ENCODE measurements at places on chromosomes 11 and 22.

DNA sequence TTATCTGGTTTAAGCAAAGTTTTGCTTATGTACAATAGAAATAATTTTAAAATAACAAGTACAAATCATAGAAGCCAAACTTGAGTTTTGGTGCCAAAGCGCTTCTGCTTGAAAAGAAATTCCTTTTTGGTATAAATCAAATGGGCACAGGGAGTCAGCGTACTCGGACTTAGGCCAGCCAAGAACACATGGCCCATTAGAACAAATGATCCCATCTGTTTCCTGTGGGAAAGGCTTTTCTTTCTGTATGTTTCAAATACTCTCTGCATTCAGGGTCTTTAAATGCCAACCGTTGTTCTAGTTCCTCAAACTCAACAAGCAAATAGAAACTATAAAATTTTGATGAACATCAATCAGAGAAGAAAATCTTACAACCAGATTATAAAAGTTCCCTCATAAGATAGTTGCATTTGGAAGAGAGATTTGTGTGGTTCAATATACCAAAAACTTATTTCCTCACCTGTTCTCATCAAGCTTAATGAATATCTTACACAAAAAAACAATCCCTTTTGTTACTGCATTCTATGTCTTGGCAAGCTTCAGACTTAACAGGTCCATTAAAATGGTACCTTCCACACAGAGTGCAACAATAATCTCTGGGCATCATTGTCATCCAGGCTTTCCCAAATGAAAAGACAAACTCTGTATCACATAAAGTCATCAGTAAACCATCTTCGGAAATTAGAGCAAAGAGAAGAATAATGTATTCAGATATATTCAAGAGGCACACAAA lies 739.8 kb upstream of the API5 start:
- DNase-seq, result no peak

- no peak for DNase-seq
These were observed 23.2 kb downstream of the ACAT1 start for GRCh38 chr11:108144615-108145014.

DNA sequence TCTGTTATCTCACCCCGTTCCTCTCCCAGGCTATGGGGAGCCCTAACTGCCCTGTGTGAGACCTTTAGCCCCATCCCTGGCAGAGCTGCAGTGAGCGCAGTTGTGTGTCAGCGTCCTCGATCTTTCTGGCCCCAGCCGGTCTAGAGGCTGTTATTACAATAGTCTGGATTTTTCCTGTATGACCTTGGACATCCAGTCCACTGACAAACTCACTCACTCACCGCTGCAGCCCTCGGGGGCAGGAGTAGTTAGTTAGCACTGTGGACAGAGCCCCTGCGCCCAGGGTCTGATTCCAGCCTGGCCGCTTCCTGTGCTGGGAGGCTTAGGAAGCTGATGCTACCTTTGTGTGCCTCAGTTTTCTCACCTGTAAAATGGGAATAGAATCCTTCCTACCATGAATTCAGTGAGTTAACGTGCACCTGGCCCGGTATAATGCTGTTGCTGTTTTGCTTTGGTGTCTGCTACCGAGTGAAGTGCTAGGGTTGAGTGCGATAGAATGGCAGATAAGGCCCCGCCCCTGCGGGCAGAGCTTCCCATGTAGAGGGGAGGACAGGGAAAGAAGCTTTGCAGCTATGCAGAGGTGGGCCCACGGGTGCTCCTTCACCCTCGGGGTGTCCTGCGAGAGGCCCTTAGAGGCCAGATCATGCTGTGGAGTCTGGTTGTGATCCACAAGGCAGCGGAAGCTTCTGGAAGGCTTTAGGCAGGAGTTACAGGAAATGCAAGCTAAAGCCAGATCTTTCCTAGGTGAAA lies 3.0 kb downstream of the LRP5 start:
- no peak for DNase-seq

GRCh38 chr22:38417252-38418060 lies 37.5 kb downstream of the KCNJ4 start:
- DNase-seq, result no peak

GRCh38 chr11:134045799-134046635 lies 22.9 kb upstream of the JAM3 start:
- DNase-seq, result no peak

DNA sequence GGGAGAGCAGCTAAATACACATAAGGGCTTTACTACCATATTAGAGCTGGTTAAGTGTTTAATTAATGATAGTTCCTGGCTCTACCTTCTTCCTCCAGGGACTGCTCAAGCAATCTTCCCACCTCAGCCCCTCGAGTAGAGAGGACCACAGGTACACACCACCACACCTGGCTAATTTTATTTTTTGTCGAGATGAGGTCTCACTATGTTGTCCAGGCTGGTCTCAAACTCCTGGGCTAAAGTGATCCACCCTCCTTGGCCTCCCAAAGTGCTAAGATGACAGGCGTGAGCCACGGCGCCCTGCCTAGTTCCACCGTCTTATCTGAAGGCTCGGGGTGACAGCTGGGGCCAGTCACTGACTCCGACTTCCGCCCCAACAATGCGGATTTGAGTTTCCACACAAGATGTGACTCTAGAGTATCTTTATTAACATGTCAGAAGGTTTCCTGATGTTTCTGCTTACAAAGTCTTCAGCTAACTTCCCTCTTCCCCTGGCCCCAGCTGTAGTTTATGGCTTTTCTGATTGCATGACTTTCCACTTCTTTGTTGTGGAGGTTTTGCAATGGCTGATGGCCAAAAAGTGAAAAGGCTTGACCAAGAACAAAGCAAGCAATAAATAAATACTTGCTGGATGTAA lies 16.8 kb downstream of the TPST2 start:
- DNase-seq, result no peak

DNA sequence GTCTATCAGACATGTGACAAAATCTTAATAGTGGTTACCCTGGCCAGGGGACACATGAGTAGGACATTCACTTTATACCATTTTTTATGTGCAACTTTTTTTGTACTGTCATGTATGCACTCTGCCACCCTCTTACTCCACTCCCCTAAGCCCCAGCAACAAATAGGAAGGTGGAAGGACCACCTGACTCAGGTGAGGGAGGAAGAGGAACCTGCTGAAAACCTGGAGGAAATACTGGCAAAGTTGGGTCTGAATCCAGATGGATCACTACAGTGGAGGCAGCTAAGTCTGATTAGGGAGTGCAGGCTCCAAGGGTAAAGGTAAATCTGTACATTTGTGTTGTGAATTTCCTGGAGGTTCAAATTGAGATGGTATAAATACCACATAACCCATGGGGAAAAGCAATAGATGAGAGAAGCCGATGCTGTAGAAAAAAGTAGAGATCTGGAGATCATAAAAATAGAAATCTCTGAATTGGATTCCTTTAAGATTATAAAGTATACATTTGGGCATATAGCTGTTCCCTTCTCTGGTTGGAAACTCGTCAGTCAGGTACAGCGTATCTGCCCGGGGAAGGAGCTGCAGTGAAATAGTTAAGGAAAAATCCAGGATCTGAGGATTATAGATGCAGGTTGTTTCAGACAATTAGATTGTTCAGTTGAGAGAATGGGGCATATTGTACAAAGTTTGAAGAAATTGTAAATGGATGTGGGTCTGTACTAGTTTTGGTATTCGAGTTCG lies 52.2 kb upstream of the OR9Q1 start:
- DNase-seq, result no peak
